Stimulated activated CD4-positive, alpha-beta T cell treated with anti-CD3 and anti-CD28 coated beads, Interleukin-12 subunit alpha, Interleukin-12 subunit beta, amount 100 ng/mL, for 24 hours (primary cell): ENCODE measurements at places on chromosomes 12 and 14.

- peak; percentile 11 for DNase-seq
Measured at GRCh38 chr12:94941440-94941862, 62.0 kb downstream of the NDUFA12 start.

DNA sequence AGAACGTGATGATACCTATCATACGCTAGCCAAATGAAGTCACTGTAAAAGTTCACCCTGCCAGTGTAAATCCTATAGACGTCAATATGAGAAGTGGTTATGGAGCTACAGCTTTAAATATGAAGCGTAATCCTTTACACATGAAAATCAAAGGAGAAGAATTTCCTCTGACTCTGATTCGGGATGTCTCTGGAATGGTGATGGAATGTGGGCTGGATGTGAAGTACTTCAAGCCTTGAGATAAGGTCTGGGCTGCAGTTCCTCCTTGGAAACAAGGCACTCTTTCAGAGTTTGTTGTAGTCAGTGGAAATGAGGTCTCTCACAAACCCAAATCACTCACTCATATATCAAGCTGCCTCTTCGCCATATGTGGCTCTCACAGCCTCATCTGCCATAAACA lies 53.1 kb upstream of the NAP1L1 start:
- DNase-seq = no peak

DNA sequence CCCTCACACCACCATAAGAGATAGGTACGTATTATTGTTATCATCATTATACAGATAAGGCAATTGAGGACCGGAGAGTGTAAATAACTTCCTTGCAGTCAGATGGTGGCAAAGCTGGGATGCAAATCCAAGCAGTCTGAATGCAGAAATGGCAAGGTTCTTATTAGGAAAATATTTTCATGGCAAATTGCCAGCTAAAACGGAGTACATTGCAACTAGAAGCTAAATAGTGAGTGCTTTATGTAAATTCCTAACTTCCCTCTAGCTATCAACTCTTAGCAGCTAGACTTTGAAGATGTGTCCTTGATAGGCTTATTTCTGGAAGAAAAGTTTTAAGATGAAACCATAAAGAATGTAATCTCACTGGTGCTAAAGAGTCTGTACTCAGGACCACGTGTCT lies 323.9 kb upstream of the DIO2 start:
- no peak for DNase-seq

GRCh38 chr12:100566887-100567637 lies 6.4 kb upstream of the GAS2L3 start:
- no peak for DNase-seq

GRCh38 chr14:50697659-50698290 lies 29.7 kb upstream of the SAV1 start:
- DNase-seq = no peak

- DNase-seq = no peak
Measured at GRCh38 chr12:129110575-129110974, 257.3 kb downstream of the GLT1D1 start.

DNA sequence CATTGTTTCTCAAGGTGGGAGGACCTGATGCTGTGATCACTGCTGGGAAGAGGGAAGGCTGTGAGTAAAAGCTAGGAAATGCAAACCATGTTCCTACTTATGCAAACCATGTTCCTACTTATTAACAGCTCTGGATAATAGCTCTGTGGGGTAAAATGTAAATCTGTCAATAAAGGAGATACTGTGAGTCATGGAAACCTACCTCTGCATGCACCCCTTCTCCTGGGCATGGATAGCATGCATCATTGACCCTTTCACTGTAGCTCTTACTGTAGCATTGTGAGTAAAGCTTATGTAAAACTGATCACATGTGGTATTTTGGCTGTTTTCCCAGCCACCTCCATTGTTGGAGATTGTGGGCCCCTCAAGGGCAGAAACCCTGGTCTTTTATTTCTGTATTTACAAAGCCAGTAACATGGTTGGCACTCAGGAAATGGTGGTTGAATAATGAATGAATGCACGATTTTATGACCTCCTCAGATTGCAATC lies 253.7 kb downstream of the GRIN2B start:
- DNase-seq = no peak

DNA sequence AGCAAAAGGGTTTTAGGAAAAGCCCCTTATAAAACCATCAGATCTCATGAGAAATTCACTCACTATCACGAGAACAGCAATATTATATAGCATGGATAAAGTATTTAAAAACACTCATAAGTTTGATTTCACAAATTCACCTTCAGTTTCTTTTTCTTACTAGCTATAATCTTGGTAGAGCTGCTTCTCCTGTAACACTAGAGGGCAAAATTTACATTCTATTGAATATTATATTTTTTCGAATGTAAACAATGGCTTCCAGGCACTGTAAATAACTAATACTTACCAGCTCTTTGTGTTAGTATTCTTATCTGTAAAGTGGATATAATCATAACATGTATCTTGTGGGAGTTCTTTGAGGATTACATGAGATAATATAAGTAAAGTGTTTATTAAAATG lies 259.6 kb downstream of the CCER1 start:
- DNase-seq = no peak

GRCh38 chr12:113318046-113318656 lies 16.8 kb downstream of the SLC8B1 start:
- no peak for DNase-seq

DNA sequence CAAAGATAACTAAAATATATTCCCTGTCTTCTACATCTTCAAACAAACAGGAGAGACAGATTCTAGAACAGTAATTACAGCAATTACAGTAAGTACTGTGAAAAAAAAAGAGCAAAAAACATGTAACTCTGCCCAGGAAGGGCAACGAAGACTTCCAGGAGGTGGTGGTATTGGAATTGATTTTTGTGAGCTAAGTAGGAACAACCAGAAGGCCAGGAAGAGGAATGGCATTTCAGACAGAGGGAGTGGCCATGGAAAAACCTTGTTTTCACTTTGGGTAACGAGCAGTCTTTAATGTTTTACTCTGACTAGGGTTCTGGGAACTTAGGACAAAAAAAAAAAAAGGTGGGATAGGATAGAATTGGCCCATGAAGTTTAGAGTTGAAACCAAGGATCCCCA lies 196.3 kb upstream of the PLEKHG7 start:
- DNase-seq = no peak

- DNase-seq = no peak
Measured at GRCh38 chr12:14254781-14255180, 110.7 kb upstream of the ATF7IP start.

DNA sequence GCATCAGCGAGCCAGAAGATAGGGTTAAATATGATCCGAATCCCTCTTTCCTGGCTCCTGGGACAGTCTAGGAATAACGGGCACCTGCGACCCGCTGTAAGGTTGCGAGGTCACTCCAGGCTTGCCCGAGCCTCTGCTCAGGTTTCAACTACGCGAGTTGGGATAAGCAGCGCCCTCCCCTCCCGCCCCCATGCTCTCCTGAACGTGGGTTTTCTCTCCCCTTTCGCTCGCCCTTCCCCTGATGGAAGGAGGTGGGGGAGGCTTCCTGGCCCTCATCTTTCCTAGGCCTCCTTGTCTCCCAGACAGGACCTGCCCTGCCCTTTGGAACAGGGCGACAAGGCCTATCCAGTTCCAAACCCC lies 753 bp upstream of the ATP5MC2 start:
- DNase-seq = no peak
